ENCODE measurements at places on chromosomes 13 and 19.
A peak's percentile ranks its signal among the peaks of the same experiment; 100 is the strongest.

- peak; percentile 82 for DNase-seq
Observed at GRCh38 chr13:113393563-113394338, 29.8 kb upstream of the GRTP1 start.

GRCh38 chr19:38196948-38197656 is 26.9 kb downstream of the DPF1 start:
- no peak for DNase-seq

- DNase-seq = no peak
Observed at GRCh38 chr13:114285166-114285808, 3.9 kb downstream of the UPF3A start.

DNA sequence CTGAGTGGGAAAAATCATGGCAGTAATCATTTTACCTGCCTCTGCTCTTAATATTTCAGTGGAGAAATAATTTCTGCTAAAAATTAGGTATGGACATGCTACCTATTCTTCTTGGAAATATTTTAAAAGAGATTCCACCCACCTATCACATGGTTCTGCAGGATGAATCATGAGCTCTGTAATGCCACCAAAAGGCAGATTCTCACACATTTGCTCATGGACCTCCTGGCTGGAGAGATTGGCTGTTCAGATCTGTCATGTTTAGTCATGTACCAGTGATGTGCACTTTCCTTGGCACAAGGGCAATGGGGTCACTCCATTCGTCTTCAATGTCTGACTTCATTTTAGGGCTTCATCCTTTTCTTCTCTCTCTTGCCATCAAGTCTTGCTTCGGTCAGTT is 101.8 kb upstream of the MBNL2 start:
- no peak for DNase-seq

- peak; percentile 47 for DNase-seq
Observed at GRCh38 chr19:47518139-47518538, 3.3 kb upstream of the NAPA start.

GRCh38 chr19:2127758-2128157 is 23.6 kb downstream of the AP3D1 start:
- no peak for DNase-seq

GRCh38 chr19:37929355-37929923 is 22.4 kb downstream of the SIPA1L3 start:
- no peak for DNase-seq

GRCh38 chr13:72062566-72062965 is 195.6 kb upstream of the DACH1 start:
- DNase-seq = no peak

DNA sequence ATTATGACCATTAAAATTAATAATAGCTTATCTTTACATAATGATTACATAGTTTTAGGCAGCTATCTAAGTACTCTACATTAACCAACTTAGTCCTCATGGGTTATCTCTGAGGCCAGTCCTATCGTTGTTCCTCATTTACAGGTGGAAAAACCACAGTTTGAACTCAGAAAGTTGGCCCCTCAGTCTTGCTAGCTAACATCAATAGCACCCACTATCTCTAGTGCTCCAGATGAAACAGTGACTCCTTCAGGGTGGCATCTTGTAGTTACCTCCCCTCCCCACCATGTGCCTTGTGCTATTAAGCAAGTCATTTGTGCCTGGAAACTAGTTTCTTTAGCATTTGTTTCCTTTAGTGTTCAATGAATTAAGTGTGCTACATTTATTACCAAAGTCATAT is 1086.7 kb downstream of the EFNB2 start:
- DNase-seq = no peak

All from activated CD4-positive, alpha-beta T cell treated with anti-CD3 and anti-CD28 coated beads for 4 hours (primary cell).